ENCODE measurements at places on chromosomes 6 and 20.

GRCh38 chr6:18392346-18392877 lies 5.3 kb downstream of the RNF144B start:
- no peak for DNase-seq

DNA sequence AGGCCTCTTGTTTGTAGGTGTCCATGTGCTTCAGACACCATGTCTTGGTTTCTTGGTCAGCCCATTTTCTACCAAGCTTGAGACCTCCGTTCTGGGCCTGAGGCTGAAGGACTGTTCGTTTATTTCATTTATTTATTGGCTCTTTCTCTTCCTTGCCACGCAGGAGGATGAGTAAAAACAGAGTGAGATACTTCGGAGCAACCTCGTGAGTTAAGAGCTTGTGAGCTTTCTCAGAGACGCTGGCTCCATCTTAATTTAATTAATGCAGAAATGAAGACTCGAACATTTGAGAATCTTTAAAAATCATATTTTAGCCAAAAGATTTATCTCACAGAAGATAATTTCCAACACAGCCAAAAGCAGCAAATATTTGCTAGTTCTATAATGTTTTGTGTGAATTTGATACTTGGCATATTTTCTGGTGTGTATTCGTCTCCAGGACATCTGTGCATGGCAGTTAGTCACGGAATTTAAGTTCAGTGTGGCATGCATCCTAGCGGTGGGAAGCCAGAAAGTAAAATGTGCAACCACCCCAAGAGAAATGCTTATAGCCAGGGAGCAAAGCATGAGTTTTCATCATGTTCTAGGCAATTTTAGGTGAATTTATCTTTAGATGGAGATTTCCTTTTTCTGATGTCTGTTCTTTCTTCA lies 76.0 kb downstream of the THBS2 start:
- DNase-seq: no peak

- DNase-seq: no peak
These were observed 9.8 kb downstream of the DUSP22 start for GRCh38 chr6:301929-302705.

- no peak for DNase-seq
These were observed 74.3 kb downstream of the RALGAPA2 start for GRCh38 chr20:20637998-20638725.

GRCh38 chr6:3509336-3509735 lies 52.5 kb upstream of the SLC22A23 start:
- no peak for DNase-seq

- no peak for DNase-seq
These were observed 136.3 kb upstream of the PHACTR1 start for GRCh38 chr6:12580290-12580689.
